ENCODE measurements at places on chromosomes 16 and 17.

DNA sequence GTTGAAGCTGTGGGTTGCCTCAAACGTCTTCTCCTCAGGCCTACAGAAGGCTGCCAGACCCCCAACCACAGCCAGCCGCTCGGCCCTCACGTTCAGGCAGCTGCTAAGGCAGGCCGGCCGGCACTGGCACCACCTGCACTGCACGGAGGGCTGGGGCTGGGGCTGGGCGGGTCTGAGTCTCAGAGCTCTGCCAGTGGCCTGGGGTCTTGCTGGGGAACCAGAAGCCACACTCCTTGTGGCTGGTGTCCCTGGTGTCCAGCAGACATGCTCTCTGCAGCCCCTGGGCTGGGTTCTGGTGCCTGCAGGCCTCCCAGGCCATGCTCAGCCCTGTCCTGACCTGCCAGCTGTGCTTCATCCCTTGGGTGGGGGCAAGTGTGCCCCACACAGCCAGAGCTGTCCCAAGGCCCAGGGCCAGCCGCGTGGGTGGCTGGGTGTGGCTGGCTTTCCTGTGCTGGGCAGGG, 42.0 kb downstream of the BAHCC1 start:
- DNase-seq, result no peak

DNA sequence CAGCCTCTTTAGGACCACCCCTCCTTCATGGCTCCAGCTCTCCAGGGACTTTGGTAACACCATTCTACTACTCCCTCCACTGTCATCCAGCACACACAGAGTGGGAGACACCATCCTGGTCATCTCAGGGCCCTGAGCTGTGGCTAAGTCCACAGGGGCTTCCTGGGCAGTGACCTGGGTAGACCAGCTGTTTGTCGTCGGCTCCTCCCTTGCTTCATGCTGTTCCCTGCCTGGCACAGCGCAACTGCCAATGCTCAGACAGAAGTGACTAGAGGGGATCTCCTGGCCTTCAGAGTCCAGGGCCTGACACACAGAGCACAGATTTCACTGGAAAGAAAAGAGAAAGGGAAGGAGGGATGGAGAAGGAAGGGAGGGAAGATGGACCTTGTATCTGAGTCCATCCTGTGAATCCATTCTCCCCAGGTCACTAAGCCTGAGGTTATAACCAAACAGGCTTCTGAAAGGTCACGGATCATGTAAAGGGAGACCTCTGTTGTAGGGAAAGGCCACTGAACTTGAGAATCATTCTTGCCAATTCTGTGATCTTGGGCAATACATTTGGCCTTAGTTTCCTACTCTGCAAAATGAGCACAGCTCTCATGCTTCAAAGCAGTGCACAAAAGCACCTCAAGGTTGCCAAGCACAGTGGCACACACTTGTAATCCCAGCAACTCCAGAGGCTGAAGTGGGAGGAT, 18.5 kb upstream of the PHB1 start:
- no peak for DNase-seq

DNA sequence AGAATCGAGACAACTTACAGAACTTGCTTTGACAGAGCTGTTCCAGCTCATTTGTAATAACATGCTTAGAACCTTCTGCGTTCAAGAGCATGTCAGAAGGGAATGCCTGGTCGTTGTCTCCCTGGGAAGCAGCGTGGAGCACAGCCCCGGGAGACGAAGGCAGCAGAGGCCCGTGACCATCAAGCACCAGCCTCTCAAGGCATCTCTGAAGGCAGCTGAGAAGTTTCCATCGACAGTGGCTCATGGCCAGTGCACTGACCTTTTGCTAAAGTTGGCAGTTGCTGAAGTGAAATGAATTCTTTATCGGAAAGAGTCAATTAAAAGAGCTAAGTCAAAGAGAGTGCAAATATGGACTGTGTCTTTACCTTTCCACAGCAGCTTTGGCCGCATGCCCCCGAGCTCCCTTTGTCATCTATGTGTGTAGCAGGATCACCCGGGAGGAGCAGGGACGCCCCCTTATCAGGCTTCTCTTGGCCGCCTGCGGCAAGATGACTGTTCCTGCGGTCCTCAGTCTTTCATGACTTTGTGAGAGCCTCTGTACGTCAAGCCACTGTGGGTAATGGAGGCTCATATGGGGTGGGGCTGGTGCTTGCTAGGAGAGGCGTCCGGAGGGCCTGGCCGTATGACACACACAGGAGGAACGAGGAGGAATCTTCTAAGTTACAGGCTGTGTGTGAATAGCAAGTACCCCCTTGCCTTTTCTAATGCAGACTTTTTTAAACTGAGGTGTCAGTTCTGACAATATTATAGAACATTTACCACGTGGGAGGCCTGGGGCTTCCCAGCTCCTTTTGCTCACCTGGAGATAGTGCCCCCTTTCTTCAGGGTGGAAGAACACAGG, 54.2 kb downstream of the LDHD start:
- DNase-seq, result no peak

DNA sequence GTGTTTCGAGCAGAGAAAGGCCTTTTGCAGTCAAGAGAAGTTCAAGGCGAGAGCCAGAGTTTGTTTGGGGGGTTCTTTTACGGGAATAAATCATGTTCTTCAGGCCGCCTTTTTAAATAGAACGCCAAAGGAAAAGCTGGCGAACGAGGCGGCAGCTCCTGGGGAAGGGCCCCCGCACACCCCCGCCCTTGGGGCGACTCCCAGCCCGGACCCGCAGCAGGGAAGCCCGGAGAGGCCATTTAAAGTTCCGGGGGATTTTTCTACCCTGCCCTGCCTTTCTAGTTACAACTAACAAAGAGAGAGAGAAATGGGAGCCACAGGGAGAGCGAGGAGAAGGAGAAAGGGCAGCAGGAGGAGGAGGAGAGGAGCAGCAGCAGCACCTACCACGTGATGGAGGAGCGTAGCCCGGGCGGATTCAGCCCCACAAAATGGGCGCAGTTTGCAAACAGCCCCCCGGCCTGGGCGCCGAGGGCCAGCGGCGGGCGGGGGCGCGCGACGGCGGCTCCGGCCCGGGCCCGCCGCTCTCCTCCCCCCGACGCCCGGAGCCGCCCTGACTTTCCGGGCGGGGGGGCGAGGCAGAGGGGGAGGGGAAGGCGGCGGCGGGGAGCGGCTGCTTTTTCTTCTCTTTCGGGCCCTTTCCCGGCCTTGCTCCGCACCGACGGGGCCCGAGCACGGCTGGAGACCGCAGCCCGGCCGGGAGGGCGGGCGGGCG, 634 bp downstream of the KANSL1 start:
- peak; percentile 87 for DNase-seq

DNA sequence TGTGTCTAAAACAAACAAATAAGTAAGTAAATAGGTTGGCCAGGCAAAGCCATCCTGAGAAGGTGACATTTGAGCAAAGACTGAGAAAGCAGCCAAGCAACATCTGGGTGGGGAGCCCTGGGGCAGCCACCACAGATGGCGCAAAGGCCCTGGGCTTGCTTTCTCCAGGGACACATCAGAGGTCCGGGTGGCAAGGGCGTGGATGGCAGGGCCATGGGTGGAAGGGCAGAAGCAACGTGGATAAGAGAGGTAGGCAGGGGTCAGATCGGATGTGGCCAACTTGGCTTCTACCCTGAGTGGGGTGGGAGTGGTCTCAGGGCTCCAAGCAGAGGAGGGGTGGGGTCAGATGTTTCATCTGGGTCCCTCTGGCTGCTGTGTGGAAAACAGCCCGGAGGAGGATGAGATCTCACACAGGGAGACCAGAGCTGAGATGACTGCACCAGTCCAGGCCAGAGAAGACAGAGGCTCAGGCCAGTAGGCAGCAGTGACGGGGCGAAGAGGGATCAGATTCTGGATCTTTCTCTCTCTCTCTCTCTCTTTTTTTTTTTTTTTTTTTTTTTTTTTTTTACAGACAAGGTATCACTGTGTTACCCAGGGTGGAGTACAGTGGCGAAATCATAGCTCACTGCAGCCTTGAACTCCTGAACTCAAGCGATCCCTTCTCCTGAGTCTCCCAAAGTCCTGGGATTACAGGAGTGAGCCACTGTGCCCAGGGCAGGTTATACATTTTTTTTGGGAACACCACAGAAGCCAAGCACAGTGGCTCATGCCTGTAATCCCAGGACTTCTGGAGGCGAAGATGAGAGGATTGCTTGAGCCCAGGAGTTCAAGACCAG, 6.1 kb upstream of the SPN start:
- DNase-seq, result no peak

- DNase-seq, result peak; percentile 75
Observed at GRCh38 chr16:15970743-15971439, 21.5 kb downstream of the ABCC1 start.

GRCh38 chr16:59044616-59045015, 310.5 kb upstream of the GOT2 start:
- no peak for DNase-seq

DNA sequence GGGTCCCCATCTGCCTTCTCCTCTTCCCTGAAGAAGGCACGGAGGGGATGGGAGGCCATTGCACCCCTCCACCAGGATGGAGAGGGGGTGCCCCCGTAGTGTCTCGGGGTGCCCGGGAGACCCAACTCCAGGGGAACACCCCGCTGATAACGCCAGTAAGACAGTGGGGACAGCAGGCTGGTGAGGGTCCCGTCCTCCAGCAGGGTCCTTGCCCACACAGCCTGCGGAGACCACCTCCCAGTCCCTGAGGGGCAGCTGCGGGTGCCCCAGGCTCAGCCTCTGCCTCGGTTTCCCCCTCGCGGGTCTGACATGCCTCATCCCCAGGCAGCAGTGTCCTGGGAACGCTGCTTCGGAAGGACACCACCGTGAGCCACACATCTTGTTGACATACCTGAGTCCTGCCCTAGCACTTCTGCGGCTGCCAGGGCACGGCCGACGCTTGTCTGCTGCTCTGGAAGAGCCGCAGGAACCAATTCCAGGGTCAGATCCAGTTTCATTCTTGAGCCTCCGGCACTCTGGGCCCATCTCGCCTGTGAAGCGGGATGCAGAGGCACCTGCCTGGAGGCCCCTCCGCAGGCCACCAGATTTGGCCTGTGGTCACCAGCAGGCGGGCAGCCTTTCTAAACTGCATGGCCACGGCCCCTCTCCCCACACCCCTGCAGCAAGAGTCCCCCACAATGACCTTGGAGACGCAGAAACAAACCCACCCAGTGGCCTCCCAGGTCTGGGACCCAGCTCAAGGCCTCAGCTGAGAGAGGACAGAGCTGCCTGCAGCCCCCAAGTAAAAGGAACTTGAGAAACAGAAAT, 39.9 kb upstream of the ZC3H18 start:
- DNase-seq, result no peak

GRCh38 chr16:3401719-3402397, 843 bp downstream of the ZNF174 start:
- no peak for DNase-seq

- no peak for DNase-seq
Observed at GRCh38 chr16:30637944-30638343, 12.8 kb upstream of the PRR14 start.

DNA sequence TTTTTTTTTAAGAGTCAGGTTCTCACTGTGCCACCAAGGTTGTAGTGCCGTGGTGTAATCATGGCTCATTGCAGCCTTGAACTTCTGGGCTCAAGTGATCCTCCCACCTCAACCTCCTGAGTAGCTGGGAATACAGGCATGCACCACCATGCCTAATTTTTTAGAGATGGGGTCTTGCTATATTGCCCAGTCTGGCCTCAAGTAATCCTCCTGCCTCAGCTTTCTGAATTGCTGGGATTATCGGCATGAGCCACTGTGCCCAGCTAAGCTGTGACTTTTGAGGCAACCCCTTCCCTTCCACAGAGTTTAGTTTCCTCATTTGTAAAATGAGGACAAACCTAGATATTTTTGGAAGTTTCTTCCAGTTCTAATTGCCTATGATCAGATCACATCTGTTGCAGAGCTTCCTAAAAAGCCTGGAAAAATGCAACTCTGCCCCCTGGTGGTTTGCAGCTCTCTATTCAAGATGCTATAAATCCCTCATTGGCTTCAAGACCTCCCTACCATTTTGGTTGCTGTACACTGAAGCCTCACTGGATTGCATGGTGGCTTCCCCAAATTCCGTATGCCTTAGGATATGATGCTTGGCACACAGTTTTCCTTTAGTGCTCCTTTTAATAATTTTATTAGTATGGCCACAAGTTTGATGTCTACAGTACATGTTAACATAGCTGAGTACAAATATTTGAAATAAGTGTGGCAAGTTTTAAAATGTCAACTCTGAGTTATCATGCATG, 19.3 kb downstream of the GDE1 start:
- peak; percentile 16 for DNase-seq

DNA sequence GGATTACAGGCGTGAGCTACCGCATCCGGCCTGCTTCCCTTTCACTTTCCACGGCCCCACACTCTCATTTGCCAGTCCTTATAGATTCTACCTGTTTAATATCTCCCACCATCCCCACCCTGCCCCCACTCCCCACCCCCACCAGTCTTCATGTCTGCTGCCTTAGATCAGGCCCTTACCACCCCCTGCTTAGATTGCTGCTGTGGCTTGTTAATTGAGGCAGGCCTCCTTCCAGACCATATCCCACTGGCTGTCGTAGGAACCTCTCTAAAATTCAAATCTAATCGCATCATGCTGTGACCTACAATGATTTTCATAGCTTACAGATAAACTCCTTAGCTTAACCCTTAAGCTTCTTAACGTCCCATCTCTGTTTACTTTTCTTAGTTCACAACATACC, 4.9 kb downstream of the IQCK start:
- no peak for DNase-seq

DNA sequence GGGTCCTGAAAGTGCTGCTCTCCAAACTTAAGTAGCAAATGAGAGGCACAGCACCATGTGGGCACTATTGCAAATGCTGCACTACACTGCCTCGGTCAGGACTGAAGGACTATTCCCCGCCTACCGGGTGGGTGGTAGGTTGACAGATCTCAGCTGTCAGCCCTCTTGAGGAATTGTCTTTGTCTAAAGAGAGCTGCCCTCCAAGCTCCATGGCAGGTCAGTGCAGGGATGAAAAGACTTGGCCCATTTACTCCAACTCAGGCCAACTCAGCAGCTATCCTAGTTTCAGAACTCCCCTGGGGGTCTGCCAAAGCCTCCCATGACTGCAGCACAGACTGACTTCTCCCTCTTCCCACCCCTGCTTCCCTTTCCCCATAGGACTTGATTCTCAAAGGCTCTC, 3.4 kb upstream of the PDZD9 start:
- DNase-seq, result no peak

DNA sequence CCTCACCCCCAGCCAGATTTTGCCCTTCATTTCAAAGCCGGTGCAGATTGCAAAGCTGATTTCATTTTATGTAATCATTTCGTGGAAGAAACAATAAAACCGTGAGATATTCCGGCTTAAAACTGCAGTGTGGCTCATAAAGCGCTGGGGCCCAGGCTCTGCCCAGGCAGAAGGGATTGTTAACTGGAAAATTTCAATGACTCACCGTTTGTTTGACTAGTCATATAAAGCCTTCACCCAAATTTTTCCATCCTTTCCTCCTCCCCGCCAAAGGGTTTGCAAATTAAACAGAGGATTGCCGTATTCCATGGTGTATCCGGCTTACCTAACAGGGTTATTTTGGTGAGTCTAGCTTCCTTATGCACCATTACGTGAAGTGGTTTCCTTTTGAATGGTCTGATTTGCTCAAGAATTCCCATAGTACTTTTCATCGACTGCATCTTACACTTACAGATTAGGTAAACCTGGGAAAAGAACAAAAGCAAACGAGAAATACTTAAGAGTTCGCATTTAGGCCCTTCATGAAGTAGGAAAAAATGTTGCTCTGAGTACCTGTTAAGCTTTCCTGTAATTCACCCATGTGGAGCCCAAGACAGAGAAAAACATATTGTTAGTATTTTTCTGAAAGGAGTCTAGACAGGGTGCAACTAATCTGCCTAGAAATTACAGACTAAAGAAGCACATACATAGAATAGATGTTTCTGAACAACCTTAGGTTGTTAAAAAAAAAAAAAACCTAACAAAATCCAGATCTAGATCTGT, 949 bp upstream of the GSPT1 start:
- DNase-seq, result peak; percentile 45

GRCh38 chr17:76994237-76994637, 126.0 kb downstream of the MGAT5B start:
- no peak for DNase-seq

GRCh38 chr17:55652114-55652823, 70.4 kb downstream of the TMEM100 start:
- no peak for DNase-seq
